HFFc6 (cell line): ENCODE measurements at places on chromosomes 3 and 15.

- DNase-seq: peak; percentile 46
These were observed 61.1 kb downstream of the AMOTL2 start for GRCh38 chr3:134312873-134313846.

DNA sequence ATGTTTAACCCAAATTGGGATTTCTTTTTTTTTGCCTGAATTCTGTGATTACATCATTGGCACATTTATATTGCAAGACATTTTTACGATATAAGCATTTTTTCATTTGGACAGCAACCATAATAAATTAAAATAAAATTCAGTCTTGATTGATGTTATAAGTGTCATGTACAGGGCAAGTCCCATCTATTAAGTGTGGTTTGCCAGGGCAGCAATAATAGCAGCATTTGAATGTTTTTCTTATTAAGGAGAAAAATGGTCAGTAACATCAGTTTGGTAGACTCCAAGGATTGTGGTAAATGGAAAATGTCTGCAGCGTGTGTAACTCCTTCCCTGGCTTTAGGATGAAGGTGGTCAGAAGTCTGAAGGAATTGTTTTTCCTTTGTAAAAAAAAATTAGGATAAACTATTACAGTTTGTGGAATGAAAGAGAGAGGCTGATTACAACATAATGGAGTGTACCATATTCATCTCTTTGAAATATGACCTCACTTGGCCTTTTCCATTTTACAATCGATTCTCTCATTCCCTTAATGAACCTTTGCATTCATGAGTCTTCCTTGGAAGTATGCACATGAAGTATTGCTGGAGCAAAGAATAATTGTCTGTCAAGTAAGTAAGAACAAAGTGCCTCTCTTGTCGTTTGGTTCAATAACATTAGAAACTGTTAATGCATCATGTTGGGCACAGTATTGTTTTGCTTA is 405.4 kb upstream of the THRB start:
- no peak for DNase-seq

DNA sequence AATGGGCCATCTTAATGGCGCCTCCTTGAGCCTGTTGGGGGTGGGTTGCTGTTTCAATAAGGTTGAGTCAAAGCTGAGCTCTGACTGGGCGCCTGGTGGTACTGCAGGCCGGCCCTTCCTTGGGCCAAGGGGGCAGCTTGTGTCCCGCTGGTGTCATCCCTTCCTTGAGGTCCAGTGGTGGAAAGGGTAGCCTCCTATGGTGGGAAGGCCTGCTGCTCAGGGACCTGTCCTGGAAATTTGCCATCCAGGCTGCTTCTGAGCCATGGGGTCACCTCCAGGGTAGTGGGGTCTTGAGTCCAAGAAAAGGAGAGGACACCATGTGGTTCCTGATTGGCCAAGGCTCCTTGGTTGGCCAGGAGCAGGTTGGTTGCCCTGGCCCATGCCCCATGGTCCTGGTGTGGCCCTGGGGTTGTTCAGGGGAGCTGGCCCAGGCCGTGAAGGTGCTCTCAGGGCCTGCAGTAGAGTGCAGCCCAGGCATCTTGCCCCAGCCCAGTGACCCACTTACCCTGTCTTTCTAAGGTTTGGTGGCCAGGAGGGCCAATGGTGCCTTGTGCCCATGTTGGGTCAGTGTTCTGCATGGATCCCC is 188.7 kb downstream of the UBE3A start:
- no peak for DNase-seq

- DNase-seq: peak; percentile 4
These were observed 260.4 kb upstream of the SLCO3A1 start for GRCh38 chr15:91593067-91593466.

GRCh38 chr3:157335233-157336076 is 101.2 kb upstream of the PTX3 start:
- peak; percentile 16 for DNase-seq

GRCh38 chr3:156627946-156628569 is 46.3 kb upstream of the TIPARP start:
- DNase-seq: no peak

- DNase-seq: peak; percentile 66
These were observed 194.2 kb downstream of the MTHFS start for GRCh38 chr15:79702621-79703020.

DNA sequence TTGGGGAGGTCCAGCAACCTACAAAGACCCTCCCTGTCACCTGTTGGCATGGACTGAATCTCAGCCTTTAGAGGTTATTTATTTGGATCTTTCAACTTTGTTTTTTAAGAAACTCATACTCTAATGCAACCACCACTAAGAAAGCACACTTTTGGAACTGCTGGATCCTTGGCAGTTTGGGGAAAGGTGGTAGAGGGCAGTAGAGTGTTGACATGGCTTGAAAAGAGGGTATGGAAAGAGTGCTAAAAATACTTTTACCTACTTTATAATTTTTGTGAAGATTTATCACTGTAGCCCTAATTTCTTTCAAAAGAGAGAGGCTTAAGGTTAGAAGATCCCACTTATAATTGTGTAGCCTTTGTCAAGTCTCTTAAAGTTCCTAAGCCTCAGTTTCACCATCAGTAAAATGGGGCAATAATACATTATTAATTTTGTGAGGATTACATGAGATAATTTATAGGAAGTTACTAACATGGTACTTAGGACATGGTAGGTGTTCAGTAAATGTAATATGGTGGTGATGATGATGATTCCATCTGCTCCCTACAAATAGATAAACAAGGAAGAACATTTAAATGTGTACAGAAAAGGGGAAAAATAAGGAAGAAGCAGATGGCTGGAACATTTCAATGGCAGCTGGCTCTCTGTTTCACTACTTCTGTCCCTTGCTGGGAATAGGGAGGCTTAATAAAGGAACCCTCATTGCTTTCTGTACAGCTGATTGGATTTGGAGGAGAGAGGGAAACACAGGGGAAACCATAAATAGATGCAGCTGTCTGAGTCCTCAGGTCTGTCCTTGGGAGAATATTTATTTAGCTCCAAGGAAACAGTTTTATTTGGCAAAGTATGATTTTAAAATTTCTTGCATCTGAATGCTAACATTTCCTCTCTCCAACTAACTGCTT is 208.4 kb upstream of the ADAMTS9 start:
- DNase-seq: no peak

DNA sequence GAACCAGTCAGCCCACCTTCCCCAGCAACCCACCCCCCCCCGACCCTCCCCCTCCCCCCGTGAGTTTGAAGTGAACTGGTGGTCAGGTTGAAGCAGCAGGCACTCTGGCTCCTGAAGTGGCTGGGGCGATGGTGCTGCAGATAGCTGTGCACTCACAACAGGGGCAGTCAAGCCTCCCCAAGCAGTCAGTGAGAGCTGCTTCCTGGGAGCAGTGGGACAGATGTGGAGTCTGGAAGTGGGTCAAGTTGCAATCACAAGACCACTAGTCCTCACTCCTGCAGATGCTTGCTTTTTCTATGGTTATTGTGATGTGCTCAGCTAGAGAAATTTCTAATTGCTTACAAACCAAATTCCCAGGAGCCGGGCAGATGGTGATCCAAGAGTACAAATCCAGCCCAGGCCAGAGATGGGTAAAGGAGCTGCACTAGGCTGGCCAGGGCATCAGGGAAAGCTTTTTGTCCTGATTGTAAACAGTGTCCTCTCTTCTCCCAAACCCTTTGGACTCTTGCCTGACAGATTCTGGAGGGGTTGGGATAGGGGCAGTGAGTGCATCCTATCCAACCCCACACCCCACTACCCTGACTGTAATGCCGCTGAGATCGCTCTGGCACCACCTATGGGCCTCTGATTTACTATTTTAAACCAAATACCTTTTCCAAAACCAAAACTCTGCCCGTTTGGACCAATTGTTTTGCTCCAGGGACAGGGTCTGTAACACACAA is 9.8 kb upstream of the CLPX start:
- DNase-seq: no peak

- no peak for DNase-seq
These were observed 103.5 kb downstream of the ITPR1 start for GRCh38 chr3:4596612-4597011.

DNA sequence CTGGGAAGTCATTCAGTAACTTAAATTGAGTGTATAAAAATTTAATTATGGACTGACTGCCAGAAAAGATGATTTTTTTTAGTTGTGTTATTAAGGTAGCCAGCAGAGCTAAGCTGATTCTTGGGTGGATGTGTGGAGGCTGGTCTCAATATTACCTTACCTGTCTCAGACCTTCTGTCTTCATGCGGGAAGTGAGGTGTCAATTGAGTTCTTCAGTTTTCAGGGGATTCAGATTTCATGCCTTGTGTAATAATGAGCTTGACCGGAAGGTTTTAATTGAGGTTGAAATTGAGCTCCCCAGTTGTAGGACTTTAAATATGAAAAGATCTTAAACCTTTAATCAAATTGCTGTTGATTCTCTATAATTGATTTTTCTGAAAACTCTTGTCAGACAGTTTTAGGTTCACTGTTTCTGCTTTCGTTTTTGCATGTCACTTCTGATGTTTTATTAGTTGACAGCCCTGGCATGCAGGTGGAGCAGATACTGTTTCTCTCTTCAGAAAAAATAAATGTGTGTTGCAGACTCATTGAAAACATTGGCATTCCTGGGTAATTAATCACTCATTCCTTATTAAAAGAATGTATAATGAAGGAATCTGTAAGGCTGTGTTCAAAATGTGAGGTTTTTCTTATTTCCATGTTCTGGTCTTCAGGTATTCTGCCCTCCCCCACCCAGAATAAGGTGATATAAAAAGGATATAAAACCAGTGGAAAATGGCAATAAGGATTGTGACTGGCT is 54.5 kb downstream of the PSMD6 start:
- DNase-seq: no peak

GRCh38 chr3:30245858-30246622 is 360.4 kb upstream of the TGFBR2 start:
- no peak for DNase-seq

- DNase-seq: peak; percentile 65
These were observed 20.3 kb upstream of the CSPG4 start for GRCh38 chr15:75732809-75733451.
